Suprapubic skin (tissue), 4 donors: ENCODE measurements at places on chromosomes 16 and 17. TPM values are rescaled to one million over a fixed set of nuclear protein-coding genes. Genes with fewer than 3 reads are reported as not detected.

- peak within 1 kb of the TSS; percentile 60 for H3K27ac ChIP-seq
- peak within 1 kb of the TSS; percentile 52 for H3K4me3 ChIP-seq
- no peak for DNase-seq
- peaks cover 37% of the 10 kb centered on the region for H3K27me3 ChIP-seq
- H3K36me3 ChIP-seq = peaks cover 21% of the 10 kb centered on the region
- H3K4me1 ChIP-seq = peaks cover 47% of the 10 kb centered on the region
Observed at GRCh38 chr17:7262192-7262934, at the start of gene CLDN7. Gene CLDN7, minus strand, starts transcription at chr17:7262478. Its CDS starts 435 bp downstream, at chr17:7262043.

- peak overlapping the region; percentile 55 for H3K27ac ChIP-seq
- no peaks in the 10 kb centered on the region for H3K27me3 ChIP-seq
- peaks cover 27% of the 10 kb centered on the region for H3K4me1 ChIP-seq
Observed at GRCh38 chr16:50259334-50260205, 6.8 kb upstream of the ADCY7 start.

- H3K27ac ChIP-seq = no peak overlapping the region
- no peaks in the 10 kb centered on the region for H3K27me3 ChIP-seq
- H3K4me3 ChIP-seq = no peak overlapping the region
- peaks cover 3% of the 10 kb centered on the region for H3K4me1 ChIP-seq
Observed at GRCh38 chr16:87976665-87977064, 25.4 kb downstream of the BANP start.

GRCh38 chr17:75181608-75182318, 996 bp downstream of the SUMO2 start:
- H3K27me3 ChIP-seq = no peaks in the 10 kb centered on the region
- H3K27ac ChIP-seq = peak overlapping the region; percentile 100
- H3K4me1 ChIP-seq = peaks cover 37% of the 10 kb centered on the region
- DNase-seq = no peak

DNA sequence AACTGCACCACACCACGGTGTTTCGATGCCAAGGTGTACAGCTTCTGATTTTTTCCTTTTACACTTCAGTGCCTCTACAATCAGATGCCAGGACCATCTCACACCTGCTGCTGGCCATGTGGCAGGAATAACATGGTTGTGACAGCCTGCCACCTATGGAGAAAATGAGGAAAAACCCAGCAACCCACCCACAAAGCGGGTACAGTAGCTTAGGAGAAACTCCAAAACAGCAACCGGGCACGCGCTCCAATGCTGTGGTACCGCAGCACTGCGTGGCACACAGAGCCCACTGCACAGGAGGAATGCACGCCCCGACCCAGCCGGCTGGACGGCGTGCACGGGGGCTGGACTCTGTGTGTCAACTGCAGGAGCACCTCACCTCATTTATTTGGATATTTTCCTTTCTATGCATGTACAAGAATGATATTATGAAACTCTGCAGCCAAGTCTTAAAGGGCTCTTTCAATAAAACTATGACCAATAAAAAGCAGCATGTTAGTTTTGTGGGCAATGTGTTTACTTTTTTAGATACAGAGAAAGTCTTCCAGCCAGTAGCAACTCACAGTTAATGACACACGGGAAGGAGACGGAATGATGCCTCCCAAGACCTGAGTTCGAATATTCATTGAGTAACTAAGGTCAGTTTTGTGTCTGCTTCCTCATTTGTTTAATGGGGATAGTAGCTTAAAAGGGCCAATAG, 45.9 kb downstream of the MAP1LC3B start:
- no peak overlapping the region for H3K27ac ChIP-seq
- H3K36me3 ChIP-seq = no peaks in the 10 kb centered on the region
- DNase-seq = no peak
- H3K4me1 ChIP-seq = peaks cover 8% of the 10 kb centered on the region
- H3K27me3 ChIP-seq = no peaks in the 10 kb centered on the region

- no peak overlapping the region for H3K4me3 ChIP-seq
- DNase-seq = no peak
- no peak overlapping the region for H3K27ac ChIP-seq
- peaks cover 4% of the 10 kb centered on the region for H3K4me1 ChIP-seq
- H3K27me3 ChIP-seq = no peaks in the 10 kb centered on the region
Observed at GRCh38 chr16:10552998-10553491, 27.4 kb downstream of the EMP2 start.

GRCh38 chr16:116015-116414, 22.5 kb downstream of the NPRL3 start:
- H3K27ac ChIP-seq = no peak overlapping the region
- H3K36me3 ChIP-seq = peaks cover 36% of the 10 kb centered on the region
- no peak for DNase-seq
- no peak overlapping the region for H3K4me3 ChIP-seq
- peaks cover 6% of the 10 kb centered on the region for H3K4me1 ChIP-seq

- peaks cover 3% of the 10 kb centered on the region for H3K4me1 ChIP-seq
- peaks cover 97% of the 10 kb centered on the region for H3K27me3 ChIP-seq
- no peaks in the 10 kb centered on the region for H3K36me3 ChIP-seq
- no peak overlapping the region for H3K4me3 ChIP-seq
Observed at GRCh38 chr16:1113889-1114526, 18.0 kb upstream of the C1QTNF8 start.

- H3K4me3 ChIP-seq = peak within 1 kb of the TSS; percentile 78
- H3K27ac ChIP-seq = peak within 1 kb of the TSS; percentile 96
- DNase-seq = peak; percentile 90
- H3K27me3 ChIP-seq = no peaks in the 10 kb centered on the region
- no peaks in the 10 kb centered on the region for H3K36me3 ChIP-seq
Observed at GRCh38 chr17:45316434-45317110, at the start of gene MAP3K14. Gene MAP3K14, minus strand, starts transcription at chr17:45317020. Its CDS starts 26,275 bp downstream, at chr17:45290745.

DNA sequence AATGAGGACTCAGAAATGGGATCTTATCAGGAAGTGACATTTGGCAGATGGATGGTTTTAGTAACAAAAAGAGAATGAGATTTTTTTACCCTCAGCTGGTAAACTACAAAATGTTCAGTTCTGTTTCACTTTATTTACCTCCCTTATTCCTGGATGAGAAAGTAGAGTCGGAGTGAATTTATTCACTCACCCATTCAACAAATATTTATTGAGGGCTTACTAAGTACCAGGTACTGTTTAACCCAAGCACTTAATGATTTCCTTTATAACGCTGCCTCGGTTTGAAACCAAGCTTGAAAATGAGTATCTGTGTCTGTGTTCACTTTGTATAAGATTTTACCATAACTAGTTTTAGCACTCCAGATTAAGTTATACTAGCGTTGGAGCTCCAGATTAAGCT, 38.1 kb downstream of the CDRT15 start:
- H3K36me3 ChIP-seq = peaks cover 7% of the 10 kb centered on the region
- no peak overlapping the region for H3K27ac ChIP-seq
- H3K4me1 ChIP-seq = peaks cover 22% of the 10 kb centered on the region
- H3K4me3 ChIP-seq = no peak overlapping the region
- DNase-seq = no peak

GRCh38 chr17:7079581-7080455, at the start of gene CLEC10A:
Gene CLEC10A, minus strand, starts transcription at chr17:7080251. Its CDS starts 1,439 bp downstream, at chr17:7078812.
- H3K4me3 ChIP-seq = peak within 1 kb of the TSS; percentile 17
- H3K27me3 ChIP-seq = peaks cover 2% of the 10 kb centered on the region
- no peaks in the 10 kb centered on the region for H3K36me3 ChIP-seq
- peaks cover 3% of the 10 kb centered on the region for H3K4me1 ChIP-seq

- H3K27ac ChIP-seq = no peak overlapping the region
- no peak overlapping the region for H3K4me3 ChIP-seq
- peaks cover 8% of the 10 kb centered on the region for H3K27me3 ChIP-seq
Observed at GRCh38 chr16:85258629-85259028, 146.4 kb upstream of the CIBAR2 start.

- peak overlapping the region; percentile 40 for H3K4me3 ChIP-seq
- H3K36me3 ChIP-seq = peaks cover 41% of the 10 kb centered on the region
- peaks cover 42% of the 10 kb centered on the region for H3K4me1 ChIP-seq
- no peaks in the 10 kb centered on the region for H3K27me3 ChIP-seq
- no peak for DNase-seq
Observed at GRCh38 chr17:7383742-7384488, 3.0 kb downstream of the TNK1 start.

GRCh38 chr16:31872201-31872600, 1.4 kb upstream of the ZNF267 start:
- peaks cover 44% of the 10 kb centered on the region for H3K4me1 ChIP-seq
- H3K4me3 ChIP-seq = no peak overlapping the region
- H3K27me3 ChIP-seq = no peaks in the 10 kb centered on the region
- no peak overlapping the region for H3K27ac ChIP-seq
- no peaks in the 10 kb centered on the region for H3K36me3 ChIP-seq

DNA sequence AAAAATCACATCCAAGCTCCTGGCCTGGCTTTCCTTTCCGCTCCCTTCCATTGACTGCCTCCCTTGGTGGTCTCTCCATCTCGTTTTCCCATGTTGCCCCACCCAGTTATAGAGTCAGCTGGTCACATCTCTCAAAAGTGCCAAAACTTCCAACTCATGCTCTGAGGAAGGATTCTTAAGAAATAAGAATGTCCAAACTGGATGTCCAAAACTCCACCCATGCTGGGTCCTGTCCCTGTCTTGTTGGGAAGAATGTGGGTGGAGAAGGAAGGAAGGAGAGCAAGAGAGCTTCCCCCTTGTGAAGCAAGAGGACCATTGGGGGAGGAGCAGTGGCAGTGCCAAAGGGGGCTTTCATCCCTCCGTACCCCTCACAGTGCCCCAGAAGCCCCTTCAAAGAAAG, 44.6 kb upstream of the MAP3K14 start:
- DNase-seq = peak; percentile 58
- H3K27me3 ChIP-seq = no peaks in the 10 kb centered on the region
- H3K4me3 ChIP-seq = no peak overlapping the region
- H3K4me1 ChIP-seq = peaks cover 7% of the 10 kb centered on the region
- no peak overlapping the region for H3K27ac ChIP-seq

DNA sequence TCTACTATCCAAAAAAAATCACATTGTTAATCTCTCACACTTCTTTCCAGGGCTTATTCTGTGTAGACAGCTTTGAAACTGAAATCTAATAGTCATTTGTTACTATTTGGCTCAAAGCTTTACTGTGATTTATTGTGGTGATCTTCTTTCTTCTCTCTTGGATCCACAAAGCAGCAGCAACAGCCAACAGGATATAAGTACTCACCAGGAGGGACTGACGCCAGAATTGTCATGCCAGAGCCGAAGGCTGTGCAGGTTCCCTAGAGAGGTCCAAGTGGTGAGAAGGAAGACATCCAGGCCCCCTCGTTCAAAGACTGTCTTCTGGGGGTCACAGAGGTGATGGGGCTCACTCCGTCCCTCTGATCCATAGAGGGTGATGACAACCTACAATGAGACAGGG, 33.3 kb downstream of the PKD1L3 start:
- H3K4me1 ChIP-seq = no peaks in the 10 kb centered on the region
- H3K27ac ChIP-seq = no peak overlapping the region
- no peaks in the 10 kb centered on the region for H3K36me3 ChIP-seq

GRCh38 chr16:22163806-22164205, 1.5 kb downstream of the SDR42E2 start:
- H3K27me3 ChIP-seq = peaks cover 25% of the 10 kb centered on the region
- no peak overlapping the region for H3K4me3 ChIP-seq
- H3K4me1 ChIP-seq = peaks cover 7% of the 10 kb centered on the region

GRCh38 chr17:66727634-66728570, 107.0 kb upstream of the CACNG5 start:
- no peak overlapping the region for H3K4me3 ChIP-seq
- peaks cover 28% of the 10 kb centered on the region for H3K4me1 ChIP-seq
- DNase-seq = no peak

DNA sequence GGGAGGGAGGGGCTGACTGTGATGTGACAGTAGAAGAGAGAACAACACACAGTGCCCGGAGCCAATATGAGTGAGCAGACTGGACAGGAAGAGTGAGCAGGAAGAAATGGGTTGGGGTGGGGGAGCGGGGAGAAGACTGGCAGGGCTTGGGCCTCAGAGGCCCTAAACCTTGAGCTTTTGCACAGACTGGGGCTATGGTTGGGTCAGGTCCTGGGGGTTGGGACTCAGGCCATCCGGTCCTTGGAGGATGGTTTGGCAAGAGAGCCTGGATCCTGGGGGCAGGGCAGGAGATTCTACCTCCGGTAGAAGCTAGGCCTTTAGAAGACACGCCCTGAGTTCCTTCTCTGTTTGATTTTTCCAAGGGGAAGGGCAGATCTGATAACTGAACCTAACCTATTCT, 1.1 kb downstream of the CAMTA2 start:
- peaks cover 26% of the 10 kb centered on the region for H3K36me3 ChIP-seq
- H3K4me1 ChIP-seq = peaks cover 27% of the 10 kb centered on the region
- peak overlapping the region; percentile 84 for H3K4me3 ChIP-seq
- DNase-seq = no peak
- H3K27ac ChIP-seq = peak overlapping the region; percentile 89
- no peaks in the 10 kb centered on the region for H3K27me3 ChIP-seq

DNA sequence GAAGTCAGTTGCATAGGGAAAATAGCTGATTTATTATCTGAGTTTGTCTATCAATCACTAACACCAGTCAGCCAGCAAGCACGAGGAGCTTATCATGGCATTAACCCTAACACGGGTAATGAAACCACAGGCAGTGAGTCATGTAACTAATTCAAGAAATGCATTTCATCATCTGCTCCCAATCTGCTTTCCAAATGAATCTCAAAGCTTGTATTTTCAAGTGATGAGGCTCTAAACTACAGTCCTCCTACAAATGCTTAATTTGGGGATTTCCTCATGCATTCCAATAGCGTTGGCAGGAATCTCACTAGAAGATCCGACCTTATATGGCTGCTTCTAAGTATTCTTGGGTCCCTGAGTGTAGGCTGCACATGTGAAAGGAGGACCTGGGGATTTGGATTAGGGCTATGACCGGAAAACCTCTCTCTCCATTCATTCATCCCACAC, 118.4 kb upstream of the HSBP1 start:
- no peaks in the 10 kb centered on the region for H3K36me3 ChIP-seq
- H3K27me3 ChIP-seq = no peaks in the 10 kb centered on the region

DNA sequence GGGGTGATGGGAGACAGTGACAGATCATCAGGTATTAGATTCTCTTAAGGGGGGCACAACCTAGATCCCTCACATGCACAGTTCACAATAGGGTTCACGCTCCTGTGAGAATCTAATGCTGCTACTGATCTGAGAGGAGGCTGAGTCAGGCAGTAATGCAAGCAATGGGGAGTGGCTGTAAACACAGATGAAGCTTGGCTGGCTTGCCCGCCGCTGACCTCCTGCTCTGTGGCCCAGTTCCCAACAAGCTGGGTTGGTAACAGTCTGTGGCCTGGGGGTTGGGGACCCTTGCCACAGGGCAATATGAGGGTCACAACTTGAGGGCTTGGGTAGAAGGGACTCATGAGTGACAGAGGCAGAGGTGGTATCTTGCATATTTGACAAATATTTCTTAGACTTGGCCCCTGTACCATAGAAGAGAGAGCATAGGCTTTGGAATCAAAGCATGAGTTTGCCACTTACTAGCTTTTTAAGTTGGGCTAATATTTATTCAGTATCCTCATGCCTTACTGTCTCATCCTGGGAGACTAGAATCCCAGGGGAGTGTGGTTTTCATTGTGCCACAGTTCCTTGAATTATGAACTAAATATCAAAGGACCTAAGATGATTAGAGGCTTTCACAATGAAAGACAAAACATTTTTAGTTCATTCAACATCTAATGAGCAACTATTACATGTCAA, 133.4 kb downstream of the SPACA3 start:
- H3K36me3 ChIP-seq = no peaks in the 10 kb centered on the region
- H3K27me3 ChIP-seq = peaks cover 12% of the 10 kb centered on the region
- H3K4me3 ChIP-seq = no peak overlapping the region
- no peak overlapping the region for H3K27ac ChIP-seq

- peaks cover 41% of the 10 kb centered on the region for H3K4me1 ChIP-seq
- DNase-seq = no peak
- no peaks in the 10 kb centered on the region for H3K27me3 ChIP-seq
- no peak overlapping the region for H3K27ac ChIP-seq
Observed at GRCh38 chr17:59424331-59424730, 92.9 kb downstream of the YPEL2 start.

- no peaks in the 10 kb centered on the region for H3K4me1 ChIP-seq
- H3K27ac ChIP-seq = no peak overlapping the region
- H3K4me3 ChIP-seq = no peak overlapping the region
- peaks cover 68% of the 10 kb centered on the region for H3K36me3 ChIP-seq
Observed at GRCh38 chr17:2435862-2436261, 35.0 kb upstream of the MNT start.

The KRT9 gene
- 1.6 TPM for total RNA-seq

The WNT9B gene
- 3.7 TPM for total RNA-seq

The ORMDL3 gene
- total RNA-seq = 74.3 TPM

The CCT6B gene
- total RNA-seq = 1.5 TPM
